ENCODE measurements at places on chromosomes 11 and 22. TPM values are rescaled to one million over a fixed set of nuclear protein-coding genes. Genes with fewer than 3 reads are reported as not detected.

DNA sequence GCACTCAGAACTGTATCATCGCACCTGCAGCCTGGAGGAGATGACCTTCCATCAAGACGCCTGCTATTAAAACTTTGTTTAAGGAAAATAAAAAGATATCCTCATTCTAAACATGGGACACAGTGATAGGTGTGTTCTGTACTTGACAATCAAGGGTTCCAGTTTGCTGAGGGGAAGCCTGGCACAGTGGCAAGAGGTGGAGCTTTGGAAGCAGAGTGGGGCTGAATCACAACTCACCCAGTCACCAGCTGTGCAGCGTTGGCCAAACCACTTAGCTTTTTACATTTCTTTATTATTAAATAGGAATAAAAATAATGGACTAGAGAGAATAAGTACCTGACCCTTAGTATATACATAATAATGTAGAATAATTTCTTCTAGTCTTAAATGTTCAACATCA, 220.7 kb downstream of the TENM4 start:
- no peak for DNase-seq

DNA sequence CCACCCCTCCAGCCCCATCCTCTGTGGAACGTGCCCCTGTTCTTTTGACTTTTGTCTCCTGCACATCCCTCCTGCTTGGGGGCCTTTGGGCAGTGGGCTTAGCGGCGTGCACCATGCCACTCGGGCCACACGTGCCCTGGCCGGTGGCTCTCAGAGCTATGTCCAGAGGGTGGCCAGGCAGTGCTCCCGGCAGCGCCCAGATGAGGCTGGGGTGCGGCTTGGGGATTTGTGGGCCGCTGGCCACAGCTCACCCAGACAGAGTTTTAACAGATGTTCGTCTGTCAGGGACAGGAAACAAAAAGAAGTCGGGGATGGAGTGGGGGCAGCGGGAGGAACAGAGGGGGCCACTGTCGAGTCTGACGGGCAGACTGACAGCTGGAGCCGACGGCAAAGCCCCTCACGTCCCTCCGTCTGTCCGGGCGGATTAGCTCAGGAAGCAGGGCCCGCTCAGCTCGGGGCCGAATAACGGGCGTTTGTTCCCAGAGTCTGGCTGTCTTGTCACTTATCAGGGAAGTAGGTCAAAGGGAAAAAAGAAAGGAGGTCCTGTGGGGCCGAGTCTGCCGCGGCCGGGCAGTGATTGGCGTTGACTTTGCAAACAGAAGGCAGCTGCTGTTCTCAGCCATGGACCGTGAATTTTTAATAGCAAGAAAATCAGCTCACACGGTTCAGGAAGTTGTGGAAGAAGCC, 61.6 kb downstream of the LRP5 start:
- peak; percentile 62 for DNase-seq

DNA sequence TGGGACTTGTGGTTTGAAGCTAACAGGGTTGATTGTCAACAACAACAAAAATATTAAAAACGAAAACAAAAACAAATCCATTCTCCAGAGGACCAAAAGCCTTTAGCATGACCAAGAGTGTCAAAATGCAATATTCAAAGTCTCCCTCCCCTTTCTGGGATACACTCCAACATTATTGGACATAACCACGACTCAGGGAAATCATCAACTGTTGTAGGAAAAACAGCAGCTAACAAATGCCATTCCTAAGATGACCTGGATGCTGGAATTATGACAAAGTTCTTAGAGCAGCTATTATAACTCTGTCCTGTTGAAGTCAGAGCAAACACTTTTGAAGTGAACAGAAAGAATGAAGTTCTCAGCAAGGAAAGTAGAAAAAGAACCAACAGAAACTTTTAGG, 143.0 kb downstream of the TMEM135 start:
- no peak for DNase-seq

- no peak for DNase-seq
These were observed 1686.8 kb downstream of the LRRC4C start for GRCh38 chr11:39772525-39773137.

- DNase-seq = no peak
These were observed 444.4 kb downstream of the BUD13 start for GRCh38 chr11:116328391-116328790.

DNA sequence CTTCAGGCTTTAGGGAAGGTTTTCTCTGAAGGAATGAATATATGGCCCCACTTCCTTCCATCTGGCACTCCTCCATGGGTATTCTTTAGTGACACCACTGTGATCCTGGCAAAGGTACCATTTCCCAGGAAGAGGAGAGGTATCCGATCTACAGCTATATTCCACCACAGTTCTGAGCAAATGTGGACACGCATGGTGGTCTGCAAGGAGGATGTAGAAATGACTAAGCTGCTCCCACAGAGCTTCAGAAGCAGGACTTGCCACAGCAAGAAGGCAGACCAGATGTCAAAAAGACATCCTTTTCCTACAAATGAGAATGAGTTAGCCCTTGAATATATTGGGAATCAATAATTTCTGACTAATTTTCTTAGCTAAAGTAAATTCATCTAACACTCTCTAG, 45.5 kb downstream of the ARFGAP2 start:
- no peak for DNase-seq

- DNase-seq = no peak
These were observed 26.5 kb downstream of the RPL27A start for GRCh38 chr11:8709002-8709672.

- no peak for DNase-seq
These were observed 21.9 kb upstream of the RTL6 start for GRCh38 chr22:44519886-44520285.

GRCh38 chr11:71936825-71937224, 8.0 kb downstream of the RNF121 start:
- DNase-seq = no peak

DNA sequence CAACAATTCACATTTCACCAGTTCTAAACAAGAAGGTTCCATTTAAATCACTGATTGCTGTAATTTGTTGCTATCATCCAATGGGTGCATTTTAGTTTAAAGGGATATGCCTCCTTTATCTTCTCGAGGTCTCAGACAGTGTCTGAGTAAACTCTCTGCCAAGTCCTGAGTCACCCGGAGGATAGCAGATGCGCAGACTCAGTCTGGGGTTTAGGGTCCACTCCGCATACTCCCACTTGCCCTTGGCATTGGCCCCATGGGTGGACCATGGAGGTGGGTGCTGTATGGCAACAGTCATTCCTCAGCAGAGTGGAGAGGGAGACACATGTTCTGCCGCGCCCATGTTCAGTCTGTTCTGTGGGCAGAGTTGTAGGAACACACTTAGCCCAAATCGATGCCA, 65.4 kb upstream of the CRTAM start:
- no peak for DNase-seq

DNA sequence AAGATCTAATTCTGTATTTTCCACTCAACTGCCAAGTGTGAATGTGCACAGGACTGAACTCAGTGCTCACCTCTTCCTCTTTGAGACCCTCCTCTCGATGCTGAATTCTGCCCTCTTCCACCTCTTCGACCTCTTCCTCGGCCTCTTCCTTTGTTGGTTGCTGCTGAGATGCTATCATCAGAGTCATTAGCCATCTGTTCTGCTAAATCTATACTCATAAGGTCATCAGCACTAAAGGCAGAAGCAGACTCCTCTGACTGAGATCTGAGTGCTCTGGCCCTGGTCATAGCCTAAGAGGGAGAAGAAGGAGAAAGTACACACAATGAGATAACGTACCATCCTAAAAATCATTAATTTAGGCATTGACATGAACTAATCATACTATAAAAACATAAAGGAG, 45.9 kb upstream of the GPR83 start:
- DNase-seq = no peak

Gene CARD18
- not detected for polyA plus RNA-seq

Gene OR8D4
- not detected for polyA plus RNA-seq

Gene PHF21B
- not detected for polyA plus RNA-seq

Gene EIF1AD
- 19.8 TPM for polyA plus RNA-seq

Gene OR5B21
- not detected for polyA plus RNA-seq
